ENCODE measurements at places on chromosomes 5 and 9.

- no peak for DNase-seq
Measured at GRCh38 chr5:59799668-59800346, 93.7 kb downstream of the PDE4D start.

- no peak for DNase-seq
Measured at GRCh38 chr9:124347968-124348358, 67.3 kb downstream of the PSMB7 start.

DNA sequence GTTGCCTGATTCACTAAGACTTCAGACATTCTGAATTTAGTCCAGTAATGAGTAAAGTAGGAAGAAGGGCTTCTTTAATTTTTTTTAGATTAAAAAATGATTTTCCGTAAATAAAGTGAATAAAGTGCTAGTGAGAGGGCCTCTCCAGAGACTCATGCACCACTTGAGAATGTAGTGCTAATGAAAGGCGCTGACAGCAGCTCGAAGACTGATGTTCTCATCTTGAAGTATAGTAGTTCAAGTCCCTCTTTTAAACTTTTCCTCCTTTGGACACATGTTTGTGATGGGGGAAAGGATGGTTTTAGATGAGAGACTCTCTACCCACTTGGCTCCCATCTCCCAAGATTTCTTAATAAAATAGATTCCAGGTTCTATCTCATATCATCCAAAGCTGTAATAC is 48.5 kb downstream of the G3BP1 start:
- DNase-seq = no peak

GRCh38 chr9:105392531-105392930 is 55.3 kb upstream of the FSD1L start:
- DNase-seq = no peak

DNA sequence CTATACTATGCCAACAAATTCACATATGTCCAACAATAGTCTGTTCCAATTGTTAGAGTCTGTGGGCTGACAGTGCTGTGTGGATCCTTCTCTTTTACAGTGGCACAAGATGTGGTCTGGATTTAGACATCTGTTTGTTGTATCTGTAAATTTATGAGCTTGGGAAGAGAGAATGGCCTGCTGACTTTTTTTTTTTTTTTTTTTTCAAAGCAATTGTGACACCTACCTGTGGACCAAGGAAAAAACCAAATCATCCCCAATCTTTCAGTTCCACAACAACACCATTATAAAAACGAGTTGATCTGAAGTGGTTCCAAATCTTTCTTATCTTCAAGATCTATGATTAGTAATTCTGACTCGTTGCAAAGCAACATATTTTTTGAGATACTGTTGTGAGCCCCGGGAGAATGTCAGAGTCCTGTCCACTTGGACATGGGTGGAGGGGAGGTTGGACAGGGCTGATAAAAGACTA is 4.9 kb downstream of the IRX2 start:
- DNase-seq = no peak

DNA sequence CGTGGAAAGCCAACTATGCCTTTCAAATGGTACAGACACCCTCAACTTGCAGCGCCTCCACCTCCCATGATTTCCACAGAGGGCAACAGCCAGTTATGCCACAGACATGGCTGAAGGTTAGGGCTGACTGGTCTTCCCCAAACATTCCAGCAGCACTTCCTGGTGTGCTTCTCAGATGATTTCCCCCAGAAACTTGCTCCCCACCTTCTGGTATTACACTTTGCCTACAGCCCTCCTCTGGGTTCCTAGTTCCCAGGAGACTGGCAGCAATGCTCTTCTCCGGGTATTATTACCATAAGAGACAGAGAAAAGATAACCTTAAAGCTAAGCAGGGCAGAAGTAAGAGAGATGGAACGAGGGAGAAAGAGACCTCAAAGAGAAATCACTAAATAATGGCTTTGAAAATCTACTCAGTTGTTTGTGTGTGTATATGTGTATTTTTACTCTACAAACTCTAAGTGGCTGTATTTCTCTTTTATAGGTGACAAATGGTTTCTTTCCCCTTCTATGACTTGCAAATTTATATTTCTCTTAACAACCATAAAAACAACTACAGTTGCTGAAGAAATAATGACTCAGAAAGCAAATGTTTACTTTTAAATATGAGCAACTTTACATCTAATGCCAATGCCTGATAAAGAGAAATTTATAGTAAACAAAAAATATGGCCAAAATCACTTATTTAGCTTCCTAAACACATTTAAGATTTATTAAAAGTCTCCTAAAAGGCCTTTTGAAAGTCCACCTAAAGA is 133.8 kb downstream of the PDE4D start:
- DNase-seq = no peak

DNA sequence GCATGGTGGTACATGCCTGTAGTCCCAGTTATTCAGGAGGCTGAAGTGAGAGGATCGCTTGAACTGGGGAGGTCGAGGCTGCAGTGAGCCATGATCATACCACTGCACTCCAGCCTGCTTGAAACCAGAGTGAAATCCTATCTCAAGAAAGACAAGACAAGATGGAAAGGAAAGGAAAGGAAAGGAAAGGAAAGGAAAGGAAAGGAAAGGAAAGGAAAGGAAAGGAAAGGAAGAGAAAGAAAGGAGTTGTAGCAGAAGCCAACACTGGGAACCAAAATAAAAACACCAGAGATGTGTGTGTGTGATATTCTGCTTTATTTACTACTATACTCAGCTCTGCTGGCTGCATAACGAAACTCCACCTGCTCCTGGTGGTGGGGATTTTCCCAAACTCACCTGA is 115.3 kb downstream of the DRD1 start:
- DNase-seq = no peak

GRCh38 chr9:38689678-38690077 is 30.3 kb downstream of the FAM240B start:
- no peak for DNase-seq

- no peak for DNase-seq
Measured at GRCh38 chr5:1443171-1443570, 2.1 kb downstream of the SLC6A3 start.

DNA sequence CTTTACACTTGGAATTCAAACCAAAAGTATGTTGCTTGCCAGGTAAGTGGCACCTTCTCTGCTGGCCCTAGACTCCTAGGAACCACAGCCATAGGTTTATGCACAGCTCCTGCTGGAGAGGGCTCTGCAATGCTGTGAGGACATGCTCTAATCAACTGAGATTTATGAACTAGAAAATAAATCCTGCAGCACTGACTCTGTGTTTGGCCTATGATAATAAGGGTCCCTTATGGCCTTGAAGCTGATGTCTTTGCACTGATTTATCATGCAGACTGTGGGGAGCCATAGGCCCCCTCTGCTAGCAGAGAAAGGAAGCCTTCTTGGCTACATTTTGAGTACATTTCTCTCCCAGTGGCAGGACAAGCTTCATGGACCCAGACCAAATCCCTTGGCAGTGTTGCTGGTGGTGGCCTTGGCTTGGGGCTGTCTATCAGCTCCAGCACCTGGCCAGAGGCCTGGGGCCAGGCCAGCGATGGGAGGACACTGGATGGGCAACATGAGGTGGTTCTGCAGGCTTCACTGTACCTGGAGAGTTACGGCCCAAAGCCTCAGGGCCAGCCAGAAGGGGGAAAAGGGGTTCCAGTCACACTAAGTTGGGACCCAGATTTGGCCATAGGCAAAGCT is 178.0 kb downstream of the SEMA6A start:
- no peak for DNase-seq

GRCh38 chr9:74107692-74108091 is 389.4 kb upstream of the RORB start:
- DNase-seq = no peak

DNA sequence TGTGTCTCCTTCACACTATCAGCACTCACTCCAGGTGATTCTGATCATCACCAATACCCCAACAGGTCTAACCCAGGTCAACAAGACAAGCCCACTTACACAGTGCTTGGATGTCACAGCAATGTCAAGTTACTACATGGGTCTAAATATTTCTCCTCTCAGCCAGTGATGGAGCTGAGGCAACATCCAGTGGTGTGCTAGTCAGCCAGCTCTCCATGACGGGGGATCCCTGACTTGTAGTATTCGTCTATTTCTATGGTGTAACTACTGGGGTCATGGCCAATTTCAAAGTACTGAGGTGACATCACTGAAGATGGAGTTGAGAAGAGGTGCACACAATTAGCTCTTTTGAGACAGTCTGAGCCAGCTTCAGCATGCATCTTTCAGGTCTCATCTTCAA is 31.1 kb downstream of the ADRB2 start:
- no peak for DNase-seq

- no peak for DNase-seq
Measured at GRCh38 chr5:96856371-96856770, 19.9 kb upstream of the ERAP2 start.

DNA sequence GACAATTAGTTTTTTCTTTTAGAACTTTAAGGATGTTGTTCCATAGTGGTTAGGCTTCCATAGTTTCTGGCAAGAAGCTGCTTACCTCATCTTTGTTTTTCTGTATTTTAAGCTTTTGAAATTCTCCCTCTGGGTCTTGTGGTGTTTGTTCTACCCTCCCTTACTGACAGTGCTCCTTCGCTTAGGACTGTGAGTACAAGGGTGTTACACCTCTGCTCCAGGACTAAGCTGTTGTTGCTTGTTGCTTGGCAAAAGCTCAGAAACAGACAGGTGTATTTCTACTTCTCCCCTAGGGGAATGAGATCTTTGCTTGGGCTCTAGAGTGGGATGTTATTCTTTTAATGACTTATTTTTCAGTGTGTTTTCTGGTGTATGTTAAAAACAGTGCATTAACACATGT is 225.2 kb downstream of the WDR70 start:
- DNase-seq = no peak

DNA sequence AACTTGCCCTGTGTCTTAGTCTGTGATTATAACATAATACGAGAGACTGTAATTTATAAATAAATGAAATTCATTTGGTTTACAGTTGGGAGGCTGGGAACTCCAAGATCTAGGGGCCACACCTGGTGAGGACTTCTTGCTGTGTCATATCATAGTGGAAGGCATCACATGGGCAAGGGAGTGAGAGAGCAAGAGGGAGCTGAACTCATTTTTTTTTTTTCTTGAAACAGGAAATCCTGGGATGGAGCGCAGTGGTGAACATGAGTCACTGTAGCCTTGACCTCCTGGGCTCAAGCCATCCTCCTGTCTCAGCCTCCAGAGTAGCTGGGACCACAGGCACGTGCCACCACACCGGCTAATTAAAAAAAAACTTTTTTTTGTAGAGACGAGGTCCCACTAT is 7.2 kb downstream of the MLANA start:
- DNase-seq = no peak

- DNase-seq = no peak
Measured at GRCh38 chr9:2127486-2127885, 112.3 kb downstream of the SMARCA2 start.

DNA sequence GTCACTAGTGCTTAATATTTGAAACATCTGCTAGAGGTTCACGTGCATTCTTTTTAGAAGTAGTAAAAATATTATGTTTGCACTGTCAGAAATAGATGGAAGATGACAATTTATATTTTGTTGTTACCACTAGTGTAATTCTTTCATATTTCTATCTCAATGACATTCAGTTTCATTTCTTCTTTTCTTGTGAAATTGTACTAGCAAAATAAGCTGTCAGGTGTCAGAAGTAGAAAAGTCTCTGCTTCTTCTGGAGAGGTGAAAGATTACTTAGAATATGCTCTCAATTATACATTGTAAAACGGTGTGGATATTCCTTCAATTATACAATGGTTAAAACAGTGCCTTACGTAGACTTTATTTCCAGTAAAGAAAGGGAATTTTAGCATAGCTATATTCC is 395.4 kb downstream of the CSNK1G3 start:
- DNase-seq = no peak

- no peak for DNase-seq
Measured at GRCh38 chr9:120446671-120447070, 133.3 kb downstream of the CDK5RAP2 start.

DNA sequence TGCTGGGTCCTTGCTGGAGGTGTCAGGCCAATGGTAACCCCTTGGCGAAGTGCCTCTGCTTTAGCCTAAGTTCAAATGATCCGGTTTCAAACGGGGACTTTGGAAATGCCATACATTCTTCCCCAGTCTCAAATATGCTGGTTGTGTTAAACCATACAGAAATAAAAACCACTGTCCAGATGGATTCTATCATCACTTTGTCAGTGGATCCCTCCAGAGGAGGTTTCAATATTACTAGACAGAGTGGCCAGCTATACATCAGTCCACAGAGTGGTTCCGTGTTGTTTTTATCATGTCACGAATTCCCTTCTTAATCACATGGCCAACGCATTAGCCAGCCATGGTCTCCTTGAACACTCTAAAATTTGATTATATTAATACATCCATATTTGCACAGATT is 7.3 kb upstream of the RANBP17 start:
- no peak for DNase-seq

DNA sequence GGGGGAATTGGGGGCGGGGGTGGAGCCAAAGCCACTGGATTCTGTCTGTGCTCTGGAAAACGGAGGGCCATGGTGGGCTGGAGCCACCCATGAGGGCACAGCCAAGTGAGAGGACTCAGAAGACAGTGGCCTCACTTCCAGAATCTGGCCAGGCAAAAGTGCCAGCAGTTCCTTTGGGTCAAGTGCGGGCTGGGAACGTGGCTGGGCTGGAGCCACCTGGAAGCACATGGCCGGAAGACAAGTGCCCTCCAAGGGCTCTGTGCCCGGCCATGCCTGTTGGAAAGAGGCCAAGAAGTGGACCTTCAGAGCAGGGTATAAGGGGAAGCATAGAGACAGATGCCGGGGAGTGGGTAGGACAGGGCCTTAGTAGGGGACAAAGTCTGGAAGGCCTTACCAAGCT is 11.7 kb upstream of the SH3PXD2B start:
- no peak for DNase-seq

GRCh38 chr9:98854266-98854665 is 46.8 kb downstream of the GALNT12 start:
- DNase-seq = no peak

DNA sequence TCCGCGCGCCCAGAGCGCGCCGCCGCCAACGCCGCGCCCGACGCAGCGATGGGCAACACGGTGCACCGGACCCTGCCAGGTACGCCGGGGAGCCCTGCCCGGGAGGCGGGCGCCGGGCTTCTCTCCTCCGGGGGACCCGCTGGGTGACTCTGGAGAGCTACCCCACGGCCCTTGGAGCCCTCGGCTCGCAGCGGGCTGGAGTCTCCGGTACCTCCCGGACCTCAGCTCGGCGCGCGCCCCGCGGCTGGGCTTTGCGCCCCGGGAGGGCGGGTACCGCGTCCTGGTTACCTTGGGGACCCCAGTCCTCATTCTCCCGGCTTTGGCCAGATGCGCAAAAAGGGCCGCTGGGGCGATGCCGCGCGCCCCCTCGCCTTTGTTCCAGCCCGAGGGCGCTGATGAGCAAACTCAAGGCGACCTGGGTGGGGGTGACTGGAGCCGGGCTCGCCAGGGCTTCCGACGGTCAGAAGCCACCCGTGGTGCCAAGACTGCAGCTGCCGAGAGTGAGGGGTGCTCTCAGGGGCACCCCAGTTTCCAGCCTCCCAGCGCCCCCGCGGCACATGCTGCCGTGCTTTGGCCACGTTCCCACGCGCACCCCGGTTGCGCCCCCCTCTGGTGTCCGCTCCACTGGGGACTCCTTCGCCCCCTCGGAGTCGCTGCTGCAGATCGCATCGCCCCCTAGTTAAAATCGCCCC is 442 bp downstream of the NEURL1B start:
- no peak for DNase-seq

GRCh38 chr5:176888016-176888864 is 10.9 kb downstream of the HK3 start:
- no peak for DNase-seq

Data from osteocyte (in vitro differentiated cells).